ENCODE measurements at places on chromosomes 2 and 18.
A peak's percentile ranks its signal among the peaks of the same experiment; 100 is the strongest.

DNA sequence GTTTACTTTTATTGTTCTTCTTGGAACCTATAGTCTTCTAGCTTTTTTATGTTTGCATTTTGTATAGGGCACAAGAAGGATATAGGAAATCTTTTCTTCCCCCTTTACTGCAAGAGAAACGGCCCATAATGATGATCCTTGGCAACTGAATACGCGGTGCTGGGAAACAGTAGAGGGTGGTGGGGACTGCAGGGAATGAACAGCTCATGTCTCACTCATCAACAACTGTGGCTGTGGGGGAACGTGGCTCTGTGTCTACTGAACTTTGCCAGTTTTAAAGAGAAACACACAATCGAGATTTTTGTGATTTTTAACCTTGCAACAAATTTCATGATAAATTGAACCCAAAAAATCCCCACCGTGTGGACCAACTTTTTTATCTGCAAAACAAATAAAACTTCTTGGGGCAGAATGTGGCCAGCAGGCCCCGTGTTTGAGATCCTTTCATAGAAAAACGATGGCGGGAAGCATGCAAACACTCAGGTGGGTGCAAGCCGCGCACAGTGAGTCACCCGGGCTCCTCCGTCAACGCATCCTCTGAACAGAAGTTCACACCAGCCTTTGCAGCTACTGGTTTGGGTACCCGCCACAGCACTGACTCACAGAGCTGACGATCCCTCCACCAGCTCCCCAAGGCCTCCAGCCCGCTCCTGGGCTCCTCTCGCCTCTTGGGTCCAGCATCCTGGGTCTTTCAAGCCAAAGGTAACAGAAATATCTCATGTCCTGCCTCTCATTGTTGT lies 149.3 kb downstream of the COL6A3 start:
- DNase-seq, result no peak

DNA sequence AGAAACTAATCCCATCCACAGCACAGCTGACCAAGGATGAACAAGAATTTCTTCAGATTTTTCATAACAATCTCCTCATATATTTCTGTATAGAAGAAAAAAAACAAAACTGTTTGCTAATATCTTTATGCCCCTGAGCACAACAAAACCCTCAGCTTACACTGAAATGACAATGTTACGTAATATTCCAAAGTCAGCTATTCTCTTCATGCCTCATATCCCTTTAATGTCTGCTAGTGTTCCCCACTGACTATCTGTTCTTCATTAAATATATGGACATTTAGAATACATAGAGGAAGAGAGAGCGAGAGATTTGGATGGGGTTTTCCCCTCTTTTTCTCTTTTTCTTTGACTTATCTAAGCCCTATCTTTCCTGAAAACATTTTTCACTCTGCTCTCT lies 87.9 kb upstream of the GULP1 start:
- DNase-seq, result no peak

GRCh38 chr2:8452296-8452695 lies 229.6 kb upstream of the ID2 start:
- no peak for DNase-seq

GRCh38 chr2:46438794-46439193 lies 40.6 kb upstream of the TMEM247 start:
- no peak for DNase-seq

DNA sequence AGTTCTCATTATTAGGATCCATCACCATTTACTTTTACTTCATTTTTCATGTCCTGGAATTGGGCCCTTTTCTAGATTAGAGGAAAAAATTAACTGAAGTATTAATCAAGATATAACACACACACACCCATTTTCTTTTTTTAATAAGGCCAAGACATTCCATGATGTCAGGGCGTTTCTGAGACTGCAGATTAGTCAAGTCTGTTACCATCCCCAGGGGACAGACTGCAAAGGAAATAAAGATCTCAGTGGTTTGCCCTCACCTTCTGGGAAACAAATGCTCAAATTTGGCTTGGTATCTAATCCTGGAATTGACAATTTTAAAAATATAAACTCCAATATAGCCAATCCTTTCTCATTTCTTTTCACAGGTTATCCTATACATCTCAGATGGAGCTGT lies 27.4 kb downstream of the RMP24 start:
- DNase-seq, result no peak

DNA sequence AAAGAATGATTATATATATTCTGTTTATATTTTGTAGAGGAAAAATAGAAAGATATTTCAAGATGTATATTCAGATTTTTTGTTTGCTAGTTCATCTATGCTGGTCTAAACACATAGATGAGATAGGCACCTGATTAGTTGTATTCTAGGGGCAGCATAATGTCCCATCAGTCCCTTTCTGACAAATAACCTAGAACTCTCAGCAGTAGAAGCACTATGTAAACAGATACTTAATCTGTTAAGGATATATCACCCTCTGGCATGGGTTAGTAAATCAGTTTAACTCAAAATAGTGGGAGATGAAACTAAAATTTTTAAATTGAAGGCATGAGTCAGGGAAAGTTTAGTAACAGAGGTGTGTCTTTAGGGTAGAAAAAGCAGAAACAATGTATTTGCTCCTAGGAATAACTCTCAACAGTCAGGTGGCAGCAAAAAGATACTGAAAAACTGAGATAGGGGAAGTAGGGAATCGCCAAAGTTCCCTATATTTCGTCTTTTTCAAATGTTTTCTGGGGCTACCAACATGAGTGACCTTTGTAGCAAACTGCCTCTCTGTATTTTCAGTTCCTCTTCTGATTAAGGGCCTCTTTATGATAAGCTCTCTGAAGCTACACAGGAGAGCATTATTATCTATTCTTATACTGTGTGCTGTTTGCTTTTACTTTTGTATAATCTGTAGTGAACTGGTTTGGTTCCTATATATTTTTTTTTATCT lies 5.7 kb downstream of the PPP1R1C start:
- DNase-seq, result peak; percentile 44

GRCh38 chr2:8626572-8626971 lies 55.3 kb upstream of the ID2 start:
- DNase-seq, result no peak

- no peak for DNase-seq
Observed at GRCh38 chr2:51028829-51029228, 3.1 kb downstream of the NRXN1 start.

GRCh38 chr2:189249901-189250300 lies 70.3 kb upstream of the COL5A2 start:
- no peak for DNase-seq

DNA sequence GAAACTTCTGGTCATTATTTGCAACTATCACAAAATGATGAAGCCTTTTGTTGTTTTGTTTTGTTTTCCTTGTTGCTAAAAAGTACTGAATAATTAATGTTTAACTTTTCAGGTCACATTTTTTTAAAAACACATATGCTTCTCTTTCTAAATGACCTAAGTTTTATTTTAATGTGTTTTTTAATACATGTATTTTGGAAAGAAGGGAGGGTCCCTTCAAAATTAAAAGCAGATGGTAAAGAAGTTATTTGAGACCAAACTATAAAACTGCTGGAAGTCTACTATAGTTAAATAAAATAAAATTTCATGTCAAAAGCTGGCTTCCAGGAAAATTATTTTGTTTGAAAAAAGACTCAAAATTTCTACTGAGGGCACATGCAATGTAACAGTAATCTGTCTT lies 39.5 kb upstream of the ASNSD1 start:
- no peak for DNase-seq

GRCh38 chr2:159758686-159759085 lies 39.3 kb downstream of the CD302 start:
- no peak for DNase-seq

- DNase-seq, result no peak
Observed at GRCh38 chr18:56606618-56607017, 31.8 kb downstream of the TXNL1 start.

- no peak for DNase-seq
Observed at GRCh38 chr2:85994897-85995647, 106.3 kb upstream of the ST3GAL5 start.
